ENCODE measurements at places on chromosomes 3 and 15.

DNA sequence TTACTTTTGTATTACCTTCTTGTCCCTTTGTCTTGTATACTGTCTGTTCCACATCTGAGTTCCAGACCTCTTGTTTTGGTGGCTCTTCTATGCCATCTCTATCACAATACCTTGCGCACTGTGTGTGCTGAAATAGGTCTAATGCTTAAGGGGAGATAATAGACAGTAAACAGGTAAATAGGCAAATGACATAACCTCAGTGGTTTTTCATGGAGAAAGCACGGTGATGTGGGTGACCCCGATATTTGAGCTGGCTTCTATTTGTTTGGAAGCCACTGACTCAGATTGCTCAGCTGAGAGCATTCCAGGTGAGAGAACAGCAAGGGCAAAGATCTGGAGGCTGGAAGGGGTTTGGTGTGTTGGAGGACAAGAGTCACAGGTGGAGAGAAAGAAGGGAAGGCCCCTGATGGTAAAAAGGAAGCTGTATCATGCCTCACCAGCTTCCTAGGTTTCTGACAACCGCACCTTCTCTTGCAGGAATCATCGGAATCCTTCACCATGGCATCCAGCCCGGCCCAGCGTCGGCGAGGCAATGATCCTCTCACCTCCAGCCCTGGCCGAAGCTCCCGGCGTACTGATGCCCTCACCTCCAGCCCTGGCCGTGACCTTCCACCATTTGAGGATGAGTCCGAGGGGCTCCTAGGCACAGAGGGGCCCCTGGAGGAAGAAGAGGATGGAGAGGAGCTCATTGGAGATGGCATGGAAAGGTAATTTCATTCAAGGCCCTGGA is 795 bp downstream of the MCM2 start:
- DNase-seq = no peak

GRCh38 chr15:90750186-90750585 is 33.0 kb downstream of the BLM start:
- peak; percentile 13 for DNase-seq

DNA sequence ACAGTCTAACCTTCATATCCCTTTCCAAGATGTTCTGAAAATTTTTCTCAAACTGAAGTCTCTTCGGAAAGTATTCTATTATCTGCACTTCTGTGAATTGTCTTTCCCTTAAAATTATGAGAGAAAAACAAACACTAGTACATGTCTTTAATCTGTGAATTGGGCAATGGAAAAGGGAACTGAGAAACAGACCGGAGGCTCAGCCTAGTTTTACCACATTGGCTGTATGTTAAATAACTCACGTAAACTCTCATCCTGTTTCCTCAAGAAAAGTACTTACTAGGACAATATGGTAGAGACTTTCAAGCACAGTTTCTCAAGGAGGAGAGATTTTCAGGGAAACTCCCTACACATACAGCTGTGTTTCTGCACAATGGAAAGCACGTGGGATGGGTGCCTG is 982.2 kb upstream of the SEMA6D start:
- DNase-seq = no peak

GRCh38 chr3:38985581-38985980 is 66.2 kb downstream of the SCN11A start:
- no peak for DNase-seq

DNA sequence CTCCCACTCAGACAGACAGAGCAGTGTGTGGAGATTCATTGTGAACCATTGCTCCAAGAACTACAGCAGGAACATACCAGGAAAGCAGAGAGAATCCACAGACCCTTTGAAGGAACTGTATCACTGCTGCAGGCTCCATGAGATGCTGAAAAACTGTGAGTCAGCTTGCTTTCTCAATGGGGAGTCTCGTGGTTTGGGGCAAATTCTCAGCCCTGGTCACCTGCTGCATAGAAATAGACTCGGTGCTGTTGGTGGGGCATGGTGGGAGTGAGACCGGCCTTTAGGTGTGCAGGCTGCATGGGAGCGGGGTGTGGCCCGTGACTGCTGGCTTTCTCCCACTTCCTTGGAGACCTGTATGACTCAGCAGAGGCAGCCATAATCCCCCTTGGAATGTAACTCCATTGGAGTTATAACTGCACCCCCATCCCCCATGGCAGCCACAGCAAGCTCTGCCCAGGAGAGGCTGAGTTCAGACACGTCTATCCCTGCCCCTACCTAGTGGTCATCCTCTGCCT is 35.6 kb downstream of the ALCAM start:
- DNase-seq = no peak

DNA sequence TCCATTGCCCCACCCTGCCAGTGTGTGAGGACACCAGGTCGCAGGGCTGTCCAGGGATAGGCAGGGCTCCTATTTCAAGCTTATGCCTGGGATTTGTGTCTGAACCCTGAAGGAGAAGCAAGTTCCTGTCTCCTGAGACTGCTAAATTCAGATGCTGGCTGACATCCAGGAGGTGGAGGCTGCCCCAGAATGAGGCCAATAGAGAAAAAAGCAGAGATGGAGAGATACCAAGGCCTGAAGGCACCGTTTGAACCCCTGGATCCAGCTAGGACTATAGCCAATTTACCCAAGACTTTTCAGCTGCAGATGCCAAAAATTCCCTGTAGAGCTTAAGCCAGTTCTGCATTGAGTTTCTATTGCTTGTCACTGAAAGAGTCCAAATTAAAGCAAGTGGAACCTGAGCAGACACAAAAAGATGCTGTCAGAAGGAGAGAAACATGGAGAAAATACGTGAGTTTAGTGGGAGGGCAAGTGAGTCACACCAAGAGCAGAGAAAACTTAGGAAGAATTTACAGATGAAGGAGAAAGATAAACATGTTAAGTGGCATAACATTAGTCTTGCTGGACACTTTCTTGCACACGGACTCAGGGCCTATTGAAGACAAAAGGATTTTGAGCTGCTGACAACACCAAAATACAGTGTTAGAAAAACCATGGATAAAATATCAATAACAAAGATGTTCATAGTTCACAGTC is 148.6 kb downstream of the CNTN3 start:
- no peak for DNase-seq

DNA sequence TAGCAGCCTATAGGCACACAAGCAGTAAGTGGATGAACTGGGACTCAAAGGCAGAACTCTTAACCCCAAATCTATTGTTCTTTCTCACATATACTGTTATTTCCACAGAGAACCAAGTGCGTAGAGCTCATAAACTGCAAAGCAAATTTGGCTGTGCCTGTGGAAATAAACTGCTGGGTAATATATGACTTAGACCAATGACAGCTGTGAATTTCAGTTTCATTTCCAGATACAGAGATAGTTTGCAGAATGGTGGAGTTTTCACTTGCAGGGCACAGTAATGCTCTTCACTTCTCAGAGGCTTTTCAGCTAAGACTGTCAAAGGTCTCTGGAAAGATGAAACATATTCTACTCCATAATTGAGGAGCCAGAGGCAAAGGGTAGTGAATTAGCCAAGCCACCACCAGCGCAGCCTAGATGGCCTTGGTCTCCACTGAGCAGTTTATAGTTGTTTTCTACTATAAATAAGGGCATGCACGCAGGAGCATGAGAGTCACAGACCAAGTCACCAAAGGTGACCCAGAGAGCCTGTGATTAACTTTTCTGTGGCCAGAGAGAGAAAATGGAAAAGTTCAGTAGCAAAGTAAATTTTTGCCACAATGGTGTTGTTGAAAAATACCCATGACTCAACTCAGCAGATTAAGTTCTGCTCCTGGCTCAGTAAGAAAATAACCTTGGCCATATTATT is 180.7 kb upstream of the GRM7 start:
- DNase-seq = no peak

DNA sequence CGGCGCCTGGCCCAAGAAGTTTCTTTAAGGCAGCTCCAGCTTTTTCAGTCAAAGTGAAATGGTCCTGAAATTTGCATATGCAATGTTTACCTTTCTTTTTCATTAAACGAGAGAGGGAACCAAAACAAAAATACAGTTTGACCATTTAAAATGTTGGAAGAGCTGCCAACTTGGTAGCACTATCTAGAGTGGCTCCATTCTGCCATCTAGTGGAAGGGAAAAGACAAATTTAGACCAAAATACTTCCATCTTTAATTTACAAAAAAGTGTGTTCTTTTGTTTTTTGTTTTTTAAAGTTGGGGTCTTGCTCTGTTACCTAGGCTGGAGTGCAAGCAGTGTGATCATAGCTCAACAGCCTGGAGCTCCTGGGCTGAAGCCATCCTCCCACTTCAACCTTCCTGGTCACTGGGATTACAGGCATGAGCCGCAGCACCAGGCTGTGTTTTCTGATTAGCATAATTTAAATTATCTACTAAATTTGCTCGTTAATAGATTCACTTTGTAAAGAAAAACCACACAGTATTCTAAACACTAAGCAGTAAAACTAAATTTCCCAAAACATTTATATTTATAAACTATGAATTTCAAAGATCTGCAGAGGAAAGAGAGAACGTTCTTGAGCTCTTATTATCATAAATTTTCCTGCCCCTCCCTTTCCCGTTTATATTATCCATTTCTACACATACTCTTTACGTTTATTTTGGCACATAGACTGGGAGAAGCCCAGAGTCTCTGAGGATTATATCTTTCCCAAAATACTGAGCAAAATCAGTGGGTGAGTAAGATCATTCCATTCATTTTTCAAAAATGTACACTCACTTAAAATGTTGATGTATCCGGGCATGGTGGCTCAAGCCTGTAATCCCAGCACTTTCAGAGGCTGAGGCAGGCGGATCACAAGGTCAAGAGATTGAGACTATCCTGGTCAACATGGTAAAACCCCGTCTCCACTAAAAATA is 15.4 kb upstream of the RFC4 start:
- DNase-seq = no peak

DNA sequence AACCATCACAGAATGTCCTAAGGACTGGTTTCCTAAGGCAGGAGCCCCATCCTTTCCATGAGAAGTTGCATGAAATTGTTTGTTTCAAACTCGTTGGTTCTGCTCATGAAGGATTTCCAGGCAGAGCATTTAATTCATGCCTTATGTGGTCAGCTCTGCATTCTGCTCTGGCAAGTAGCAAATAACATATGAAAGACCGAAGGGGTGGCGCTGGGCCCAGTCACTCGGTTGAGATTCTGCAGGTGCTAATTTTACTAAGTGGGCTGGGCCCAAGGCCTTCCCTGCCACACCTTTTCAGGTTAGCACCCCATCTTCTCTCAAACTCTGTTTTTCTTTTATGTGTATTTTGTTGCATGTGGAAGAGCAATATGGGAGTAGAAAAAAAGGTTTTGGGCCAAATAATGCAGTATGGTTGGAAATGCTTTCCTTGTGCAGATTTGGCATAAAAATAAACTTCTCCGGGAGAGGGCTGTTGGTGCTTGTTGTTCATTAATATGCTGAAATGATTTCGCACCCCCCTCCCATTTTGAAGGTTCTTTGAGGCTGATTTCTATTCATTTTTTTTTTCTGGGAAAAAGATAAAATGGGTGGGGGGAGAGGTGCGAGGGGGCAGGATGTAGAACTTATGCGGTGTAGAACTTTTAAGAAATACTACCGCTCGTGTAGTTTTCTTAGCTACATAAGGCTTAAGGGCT is 182.9 kb upstream of the FEZF2 start:
- no peak for DNase-seq

DNA sequence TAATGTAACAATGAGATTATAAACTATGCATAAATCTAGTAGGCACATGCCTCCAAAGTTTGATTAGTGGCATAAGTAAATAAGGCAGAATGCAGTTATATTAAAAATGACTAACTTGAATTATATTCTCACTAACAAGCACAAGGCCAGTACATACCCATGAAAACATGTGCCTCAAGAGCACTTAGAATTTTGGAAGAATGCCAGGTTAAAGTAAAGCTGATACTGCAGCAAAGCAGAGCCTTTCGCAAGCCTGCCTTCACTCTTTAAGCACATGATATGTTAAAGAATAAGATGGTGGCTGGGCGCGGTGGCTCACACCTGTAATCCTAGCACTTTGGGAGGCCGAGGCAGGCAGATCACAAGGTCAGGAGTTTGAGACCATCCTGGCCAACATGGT is 49.0 kb downstream of the KBTBD12 start:
- DNase-seq = no peak

GRCh38 chr3:141680620-141681389 is 57.3 kb upstream of the RNF7 start:
- DNase-seq = peak; percentile 5

GRCh38 chr3:120286465-120286864 is 1.4 kb upstream of the GPR156 start:
- DNase-seq = no peak

DNA sequence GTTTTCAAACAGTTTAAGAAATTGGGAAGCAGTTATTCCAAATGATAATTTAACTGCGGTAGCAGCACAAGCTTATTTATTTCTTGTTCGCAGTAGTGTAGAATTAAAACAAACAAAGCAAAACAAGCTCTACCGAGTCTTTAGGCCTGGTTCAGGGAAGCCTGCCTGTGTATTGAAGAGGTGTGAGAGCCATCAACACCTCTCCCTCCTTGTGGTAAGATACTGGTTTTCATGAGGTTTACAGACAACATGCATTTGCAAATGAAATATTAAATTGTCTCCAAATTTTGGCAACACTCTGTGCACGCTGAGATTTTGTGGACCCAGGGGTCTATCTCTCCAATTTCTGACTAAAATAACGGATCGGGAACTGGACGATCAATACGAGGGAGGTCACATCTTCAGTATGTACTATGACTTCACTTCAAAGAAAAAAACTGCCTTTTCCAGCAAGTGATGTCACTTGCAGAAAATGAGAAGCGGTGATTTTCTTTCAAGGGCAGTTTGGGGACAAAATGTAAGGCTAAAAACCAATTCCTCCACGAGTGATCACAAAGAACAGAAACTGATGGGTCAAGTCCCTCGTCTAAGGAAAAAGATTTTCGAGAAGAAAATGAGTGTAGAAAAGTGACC is 721 bp downstream of the ATR start:
- no peak for DNase-seq

DNA sequence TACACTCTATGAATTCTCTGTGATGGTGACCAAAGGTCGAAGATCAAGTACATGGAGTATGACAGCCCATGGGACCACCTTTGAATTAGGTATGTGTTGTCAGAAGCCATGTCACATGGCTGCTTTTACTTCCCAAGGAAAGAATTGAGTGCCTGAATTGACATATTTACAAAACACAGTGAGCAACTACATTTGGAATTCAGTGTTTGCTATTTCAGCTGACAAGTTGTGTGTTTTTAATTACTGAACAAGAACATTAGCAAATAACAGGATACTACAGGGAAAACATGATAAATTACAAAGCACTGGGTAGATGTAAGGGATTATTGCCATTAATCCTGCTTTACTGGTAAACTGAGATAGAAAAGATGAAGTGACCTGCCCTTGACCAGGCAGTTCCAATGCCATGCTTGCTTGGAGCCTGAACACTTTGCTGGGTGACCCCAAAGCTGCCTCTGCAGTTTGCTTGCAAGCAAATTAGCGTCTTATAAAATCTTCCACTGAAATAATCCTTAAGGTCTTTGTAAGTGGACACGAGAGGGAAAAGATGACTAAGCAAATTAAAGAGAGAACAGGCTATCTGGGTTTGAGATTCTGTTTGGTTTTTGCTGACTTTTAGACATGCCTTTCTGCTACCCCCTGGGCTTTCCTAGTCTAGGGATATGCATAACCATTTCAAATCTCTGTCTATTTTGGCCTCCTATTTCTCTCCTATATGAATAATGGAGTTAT is 98.2 kb downstream of the HCN4 start:
- no peak for DNase-seq

Data from CD4-positive, alpha-beta memory T cell (primary cell).